ENCODE measurements at places on chromosomes 6 and 20. TPM values are rescaled to one million over a fixed set of nuclear protein-coding genes. Genes with fewer than 3 reads are reported as not detected.

The COL21A1 gene
- not detected for total RNA-seq

The BPIFB1 gene
- total RNA-seq, result not detected

The PRKN gene
- not detected for total RNA-seq

The SMLR1 gene
- not detected for total RNA-seq

The SLC17A2 gene
- total RNA-seq, result not detected

The TUBB1 gene
- not detected for total RNA-seq

The PTCRA gene
- not detected for total RNA-seq

DNA sequence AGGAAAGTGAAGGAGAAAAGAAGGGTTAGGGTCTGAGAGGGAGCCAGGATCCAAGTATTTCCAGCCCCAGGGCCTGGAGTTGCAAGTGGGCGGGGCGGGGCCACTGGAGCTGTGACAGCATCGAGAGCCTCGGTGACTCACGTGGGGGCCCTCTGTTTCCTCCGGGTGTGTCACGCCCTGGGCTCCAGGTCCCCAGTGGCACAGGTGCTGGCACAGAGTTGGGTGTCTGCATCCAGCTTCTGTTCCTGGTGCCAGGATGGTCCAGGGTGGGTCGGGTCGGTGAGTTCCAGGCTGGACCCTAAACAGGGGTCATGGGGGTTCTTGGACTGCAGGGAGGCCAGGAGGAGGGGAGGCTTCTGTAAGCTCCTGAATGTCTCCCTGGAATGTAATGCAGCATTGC, 16.7 kb downstream of the RAET1L start:
- no peak for DNase-seq

GRCh38 chr6:137543114-137543513, 48.9 kb upstream of the OLIG3 start:
- no peak for DNase-seq

DNA sequence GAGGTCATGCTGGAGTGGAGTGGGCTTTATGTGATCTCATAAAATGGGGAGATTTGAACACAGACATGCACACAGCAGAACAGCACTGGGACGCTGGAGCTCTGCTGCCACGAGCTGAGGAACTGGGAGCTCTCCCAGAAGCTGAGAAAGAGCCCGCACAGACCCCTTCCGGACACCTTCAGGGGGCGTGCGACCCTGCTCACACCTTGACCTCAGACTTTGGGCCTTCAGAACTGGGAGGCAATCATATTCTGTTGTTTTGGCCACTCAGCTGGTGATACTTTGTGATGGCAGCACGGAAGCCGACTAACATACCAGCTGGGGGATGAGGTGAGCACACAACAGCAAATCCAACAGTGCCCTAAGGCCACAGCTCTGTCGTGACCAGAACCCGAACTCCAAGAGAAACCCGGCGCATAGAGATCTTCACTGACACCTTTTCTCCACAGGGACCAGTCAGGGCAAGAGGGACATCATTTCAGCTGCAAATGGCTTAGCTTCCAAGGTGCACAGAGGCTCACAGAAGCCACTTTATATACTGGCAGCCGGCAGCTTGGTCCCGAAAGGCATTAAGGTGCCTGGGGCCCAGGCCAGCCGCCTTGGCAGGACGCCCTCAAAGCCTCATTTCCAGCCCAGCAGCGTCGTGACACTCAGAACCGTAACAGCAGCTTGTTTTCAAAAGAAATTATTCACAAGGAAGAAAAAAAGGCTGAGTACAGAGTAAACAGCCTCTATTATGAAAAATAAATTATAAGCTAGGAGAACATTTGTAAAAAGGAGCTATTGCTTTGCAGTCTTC, 89.3 kb downstream of the RNASET2 start:
- no peak for DNase-seq

- DNase-seq, result peak; percentile 49
Observed at GRCh38 chr6:144153260-144153659, 2.9 kb downstream of the STX11 start.

- no peak for DNase-seq
Observed at GRCh38 chr20:8654486-8654885, 414.4 kb upstream of the PLCB4 start.

- DNase-seq, result peak; percentile 86
Observed at GRCh38 chr6:113969888-113970804, 802 bp downstream of the HDAC2 start.

DNA sequence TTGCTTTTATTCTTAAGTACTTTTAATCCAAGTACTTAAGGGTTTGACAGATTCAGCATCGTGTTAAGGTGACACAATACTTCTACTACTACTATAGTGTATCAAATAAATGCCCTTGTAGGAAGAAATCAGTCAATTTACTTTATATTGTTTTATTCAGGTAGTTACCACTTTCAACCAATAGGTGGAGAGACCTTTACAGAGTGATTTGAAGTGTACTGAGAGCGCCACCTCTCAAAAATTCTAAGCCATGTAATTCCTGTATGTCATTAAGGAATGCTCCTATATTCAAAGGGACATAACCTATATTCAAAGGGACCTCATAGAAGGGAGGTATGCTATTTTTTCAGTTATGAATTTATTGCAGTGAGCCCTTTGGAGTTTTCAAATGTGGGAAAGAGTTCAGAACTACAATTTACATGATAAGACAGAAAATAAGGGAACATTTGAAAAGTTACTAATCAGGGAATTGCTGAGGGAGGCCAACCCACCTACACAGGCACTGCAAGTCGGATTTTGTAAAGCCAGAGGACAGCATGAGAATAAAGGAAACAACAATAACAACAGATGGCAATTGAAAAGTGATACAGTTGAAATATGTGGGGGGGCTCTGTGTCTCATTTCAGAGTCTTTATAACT, 955.6 kb downstream of the TBC1D32 start:
- DNase-seq, result no peak

GRCh38 chr6:145600299-145600698, 135.0 kb downstream of the EPM2A start:
- no peak for DNase-seq

- no peak for DNase-seq
Observed at GRCh38 chr6:37988696-37989095, 169.2 kb downstream of the ZFAND3 start.

- no peak for DNase-seq
Observed at GRCh38 chr20:37471741-37472235, 49.3 kb upstream of the NNAT start.

- no peak for DNase-seq
Observed at GRCh38 chr6:148157841-148158240, 184.8 kb upstream of the SASH1 start.

All from activated CD4-positive, alpha-beta T cell treated with anti-CD3 and anti-CD28 coated beads, Interleukin-2, amount 10 ng/mL, durations not matched to agents 24 days and 14 days (primary cell).